Ovary (tissue), 10 donors: ENCODE measurements at places on chromosomes 3 and 15. TPM values are rescaled to one million over a fixed set of nuclear protein-coding genes. Genes with fewer than 3 reads are reported as not detected.

Gene APOD
- polyA plus RNA-seq, result 161 TPM

Gene ARRDC4
- 16.9 TPM for polyA plus RNA-seq

Gene RNU5B-1
- not detected for polyA plus RNA-seq

Gene UPK1B
- polyA plus RNA-seq, result 0.05 TPM

DNA sequence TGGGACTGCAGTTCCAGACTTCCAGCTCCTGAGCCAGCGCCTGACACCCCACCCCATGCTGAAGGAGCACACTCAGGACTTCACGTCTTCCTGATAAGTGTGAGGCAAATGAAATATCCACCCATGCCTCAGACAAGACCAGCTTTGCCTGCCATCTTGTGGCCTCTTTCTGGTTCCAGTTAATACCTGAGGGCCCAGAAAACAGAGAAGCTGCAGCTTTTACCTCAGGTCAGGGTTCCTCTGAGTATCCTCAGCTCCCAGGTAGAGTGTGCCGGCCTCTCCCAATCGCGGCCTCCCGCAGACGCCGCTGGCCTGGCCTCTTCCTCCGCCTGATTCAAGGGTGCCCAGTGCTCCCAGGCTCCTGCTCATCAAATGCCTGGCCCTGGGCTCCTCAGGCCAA is 5.1 kb upstream of the KLHL6 start:
- DNase-seq, result no peak

- DNase-seq, result no peak
Observed at GRCh38 chr15:47300596-47300995, 416.7 kb upstream of the SEMA6D start.

- no peak for DNase-seq
Observed at GRCh38 chr3:17740721-17741141, 1.7 kb downstream of the TBC1D5 start.

DNA sequence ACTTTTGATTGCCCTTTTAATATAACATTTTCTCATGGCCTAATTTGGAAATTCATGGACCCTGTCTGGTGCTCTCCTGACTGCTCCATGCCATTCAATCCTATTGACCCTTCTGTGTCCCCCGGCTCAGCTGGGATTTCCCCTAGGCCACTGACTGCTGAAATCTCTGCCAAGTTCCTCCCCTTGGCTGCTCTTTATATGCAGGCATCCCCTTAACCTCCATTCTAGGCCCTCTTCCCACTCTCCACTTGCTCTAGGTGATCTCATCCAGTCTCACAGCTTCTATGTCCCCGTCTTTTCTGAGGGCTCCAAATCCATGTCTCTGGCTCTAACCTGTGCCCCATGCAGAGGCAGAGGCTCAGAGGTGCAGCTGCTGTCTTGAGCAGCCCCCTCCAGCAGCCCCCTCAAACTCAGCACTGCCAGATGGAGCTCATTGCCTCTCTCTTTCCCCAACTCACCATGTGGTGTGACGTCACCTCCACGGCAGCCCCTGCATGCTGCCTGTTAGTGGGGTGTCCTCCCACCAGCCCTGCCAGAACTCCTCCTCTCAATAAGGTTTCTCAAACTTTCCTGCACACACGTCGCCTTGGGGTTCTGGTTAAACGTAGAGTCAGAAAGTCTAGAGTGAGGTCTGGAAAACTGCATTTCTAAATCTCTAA is 6.6 kb downstream of the FSD2 start:
- no peak for DNase-seq

DNA sequence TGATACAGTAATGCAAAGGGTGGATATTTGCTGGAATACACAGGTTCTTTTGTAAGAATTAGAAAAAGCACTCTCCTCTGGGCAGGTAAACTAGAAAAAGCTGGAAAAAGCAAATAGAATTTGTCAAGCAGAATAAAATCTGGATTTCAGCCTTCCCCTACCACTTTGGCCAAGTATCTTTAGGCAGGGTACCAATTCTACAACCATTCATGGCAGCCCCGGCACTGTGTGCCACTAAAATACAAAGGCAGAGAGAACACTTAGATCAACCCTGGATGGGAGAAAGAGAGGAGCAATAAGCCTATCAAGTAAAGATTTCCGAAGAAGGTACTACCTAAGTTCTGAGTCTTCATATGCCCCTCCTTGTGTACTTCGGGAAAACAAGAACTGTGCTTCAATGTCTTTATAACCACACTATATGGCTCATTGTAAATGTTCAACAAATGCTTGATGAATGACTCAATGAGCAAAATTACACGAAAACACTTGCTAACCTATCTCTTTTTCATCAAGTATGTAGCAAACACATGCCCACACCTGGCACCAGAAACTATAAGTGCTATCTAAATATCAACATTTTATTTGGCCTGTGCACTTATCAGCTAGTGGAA is 20.8 kb downstream of the STAG1 start:
- DNase-seq, result no peak
